ENCODE measurements at places on chromosomes 3 and 15.

DNA sequence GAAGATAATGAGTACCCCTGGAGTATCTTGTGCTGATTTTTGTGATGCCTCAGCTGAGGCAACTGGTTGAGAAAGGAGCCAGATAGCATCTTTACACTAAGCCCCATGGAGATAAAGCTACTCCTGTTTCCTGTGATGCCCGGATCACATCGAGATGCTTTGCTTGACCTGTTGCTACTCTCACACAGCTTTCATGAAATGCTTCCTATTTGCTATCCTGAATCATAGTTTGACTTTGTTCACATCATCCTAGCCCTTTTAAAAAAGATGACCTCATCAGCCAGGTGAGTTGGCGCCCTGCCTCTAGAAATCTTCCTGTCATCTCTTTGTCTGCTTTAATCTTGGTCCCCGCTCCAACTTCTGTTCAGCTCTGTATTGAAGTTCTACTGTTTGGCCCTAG lies 409.6 kb upstream of the TBL1XR1 start:
- DNase-seq: no peak

- DNase-seq: no peak
Measured at GRCh38 chr3:14852717-14853116, 34.0 kb downstream of the FGD5 start.

DNA sequence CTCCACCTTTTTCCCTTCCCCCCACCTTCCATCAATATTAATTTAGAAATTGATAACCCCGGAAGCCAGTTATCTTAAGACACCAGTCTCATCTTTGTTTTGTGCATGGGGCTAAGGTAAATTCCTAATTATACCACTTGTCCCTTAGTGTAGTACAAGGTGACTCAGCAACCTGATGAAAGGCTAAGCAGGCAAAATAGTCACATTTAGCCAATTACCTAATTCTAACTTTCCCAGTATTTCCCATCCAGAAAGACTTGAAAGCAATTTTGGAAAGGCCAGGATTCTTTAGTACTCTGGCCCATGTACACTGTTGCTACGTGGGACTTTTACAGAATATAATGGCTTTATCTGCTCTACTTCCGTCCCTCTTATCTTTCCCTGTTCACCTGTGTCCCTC lies 72.6 kb downstream of the SETD5 start:
- no peak for DNase-seq

- no peak for DNase-seq
Measured at GRCh38 chr15:56261854-56262509, 18.3 kb upstream of the RFX7 start.

DNA sequence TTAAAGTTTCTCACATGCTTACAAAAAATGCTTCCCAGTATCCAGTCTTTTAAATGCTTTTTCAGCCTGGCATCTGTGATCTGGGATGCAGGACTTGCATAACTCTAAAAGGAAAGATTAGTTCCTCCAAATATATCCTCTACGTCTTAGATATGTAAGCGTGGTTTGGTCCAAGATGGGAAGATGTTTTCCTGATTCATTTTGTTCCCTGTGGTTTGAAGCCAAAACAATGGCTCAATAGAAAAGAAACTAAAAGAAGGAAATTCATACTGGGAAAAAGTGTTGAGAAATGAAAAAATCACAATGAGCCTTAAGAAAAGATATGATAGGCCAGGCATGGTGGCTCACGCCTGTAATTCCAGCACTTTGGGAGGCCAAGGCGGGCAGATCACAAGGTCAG lies 1002.8 kb downstream of the NAALADL2 start:
- DNase-seq: no peak

DNA sequence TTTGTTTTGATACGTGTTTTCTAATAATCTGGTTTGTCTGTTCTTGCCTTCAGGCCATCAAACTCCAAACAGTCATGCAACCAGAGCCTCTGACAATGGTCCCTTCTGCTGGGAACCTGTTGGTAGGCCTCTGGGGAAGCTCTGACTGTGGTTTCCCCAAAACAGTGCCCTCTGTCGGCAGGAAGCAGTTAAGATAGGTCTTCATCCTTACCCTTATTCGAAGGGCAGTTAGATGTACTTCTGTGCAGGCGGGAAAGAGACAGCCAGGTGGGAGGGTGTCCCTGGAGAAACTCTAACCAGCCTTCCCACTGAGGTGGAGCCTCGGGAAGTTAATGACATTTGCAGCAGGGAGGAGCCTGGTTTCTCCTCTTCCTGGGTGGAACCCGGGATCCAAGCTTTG lies 81.6 kb upstream of the CHMP2B start:
- DNase-seq: peak; percentile 21

- DNase-seq: no peak
Measured at GRCh38 chr15:25684521-25685431, 178.4 kb downstream of the ATP10A start.
